ENCODE measurements at places on chromosomes 3 and 15. TPM values are rescaled to one million over a fixed set of nuclear protein-coding genes. Genes with fewer than 3 reads are reported as not detected.

- no peak for DNase-seq
Measured at GRCh38 chr3:106047221-106047620, 178.4 kb upstream of the CBLB start.

The CXCR6 gene
- total RNA-seq, result not detected

- no peak for DNase-seq
Measured at GRCh38 chr15:76951220-76951619, 19.7 kb downstream of the RCN2 start.

The PRR20G gene
- total RNA-seq, result not detected

DNA sequence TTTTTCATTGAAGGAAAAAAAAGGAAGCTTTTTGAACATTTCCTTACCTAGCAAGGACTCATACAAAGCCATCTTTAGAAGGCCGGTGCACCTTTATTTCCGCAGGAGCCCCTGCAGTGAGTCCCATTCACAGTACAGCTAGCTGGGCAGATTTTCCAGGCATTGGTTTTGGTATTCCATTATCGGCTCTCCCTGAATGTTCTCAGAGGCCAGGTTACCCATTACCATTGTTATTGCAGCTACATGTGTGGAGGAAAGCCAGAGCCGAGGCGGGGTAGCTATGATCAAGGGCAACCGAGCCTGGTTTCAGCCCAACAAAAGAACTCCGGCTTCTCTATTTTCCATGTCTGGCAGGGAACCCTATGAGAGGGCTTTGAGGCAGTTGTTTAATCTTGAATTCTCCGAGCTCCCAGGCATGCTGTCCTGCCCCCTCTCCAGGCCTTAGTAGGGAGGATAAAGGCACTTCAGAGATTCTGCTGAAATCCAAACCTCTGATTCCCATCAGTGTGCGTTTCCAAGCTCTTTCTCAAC lies 100.3 kb downstream of the LRRK1 start:
- no peak for DNase-seq

The GOLGA8M gene
- 0.71 TPM for total RNA-seq

DNA sequence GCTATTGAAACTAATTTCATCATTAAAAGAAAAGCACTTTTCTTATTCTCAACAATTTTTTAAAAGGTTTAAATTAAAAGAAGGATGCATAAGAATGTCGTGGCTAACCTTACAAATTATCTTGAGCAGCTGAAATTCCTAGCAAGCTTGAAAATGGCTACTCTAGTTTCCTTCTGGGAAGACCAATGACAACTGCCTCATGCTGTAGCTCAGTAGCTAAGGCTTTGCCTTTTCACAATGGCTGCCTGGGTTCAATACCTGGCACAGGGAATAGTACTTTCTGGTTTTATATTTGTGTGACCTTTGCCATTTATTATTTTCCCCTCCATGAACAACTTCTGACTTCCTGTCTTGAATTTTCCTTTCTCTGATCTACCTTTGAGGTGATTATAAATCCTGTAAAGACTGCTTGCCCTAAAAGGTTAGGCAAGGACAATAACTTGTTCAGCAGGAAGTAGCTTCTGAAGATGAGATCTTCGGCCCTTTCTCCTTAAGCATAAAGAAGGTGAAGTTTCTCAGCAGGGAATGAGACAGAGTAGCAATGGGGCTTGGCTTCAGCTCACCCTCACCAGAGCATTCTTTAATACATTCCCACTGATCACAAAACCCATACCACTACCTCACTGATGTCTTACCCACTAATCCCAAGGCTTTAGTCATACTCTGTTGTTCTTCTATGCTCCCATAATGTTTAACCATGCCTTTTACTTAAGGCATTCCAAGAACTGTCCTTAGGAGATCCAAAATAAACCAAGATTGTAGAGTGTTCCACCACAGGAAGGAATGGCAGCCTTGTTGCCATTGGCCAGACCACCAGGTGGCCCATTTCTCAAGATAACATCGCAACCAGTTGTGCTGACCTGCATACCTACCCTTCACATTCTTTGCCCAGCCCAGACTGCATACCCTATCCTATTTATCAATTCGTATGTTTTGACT lies 276.8 kb downstream of the ULK4 start:
- DNase-seq, result no peak

The TRIM71 gene
- 0.11 TPM for total RNA-seq

GRCh38 chr15:76967067-76967466 lies 27.9 kb upstream of the PSTPIP1 start:
- no peak for DNase-seq

- DNase-seq, result no peak
Measured at GRCh38 chr15:60219866-60220265, 177.9 kb downstream of the ANXA2 start.

GRCh38 chr3:124833710-124834332 lies 53.3 kb downstream of the ITGB5 start:
- DNase-seq, result no peak

DNA sequence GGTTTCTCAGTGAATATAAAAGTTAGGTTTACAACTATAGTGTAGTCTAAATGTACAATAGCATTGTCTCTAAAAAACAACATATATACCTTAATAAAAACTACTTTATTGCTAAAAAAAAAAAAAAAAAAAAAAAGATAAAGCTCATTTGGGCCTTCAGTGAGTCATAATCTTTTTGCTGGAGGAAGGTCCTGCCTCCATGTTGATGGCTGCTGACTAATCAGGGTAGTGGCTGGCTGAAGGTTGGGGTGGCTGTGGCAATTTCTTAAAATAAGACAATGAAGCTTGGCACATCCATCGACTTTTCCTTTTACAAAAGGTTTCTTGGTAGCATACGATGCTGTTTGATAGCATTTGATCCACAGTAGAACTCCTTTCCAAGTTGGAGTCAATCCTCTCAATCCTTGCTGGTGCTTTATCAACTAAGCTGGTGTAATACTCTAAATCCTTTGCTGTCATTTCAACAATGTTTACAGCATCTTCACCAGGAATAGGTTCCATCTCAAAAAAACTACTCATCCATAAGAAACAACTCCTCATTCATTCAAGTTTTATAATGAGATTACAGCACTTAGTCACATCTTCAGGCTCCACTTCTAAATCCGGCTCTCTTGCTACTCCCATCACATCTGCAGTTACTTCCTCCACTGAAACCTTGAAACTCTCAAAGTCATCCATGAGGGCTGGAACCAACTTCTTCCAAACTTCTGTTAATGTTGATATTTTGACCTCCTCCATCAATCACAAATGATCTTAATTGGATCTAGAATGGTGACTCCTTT lies 13.3 kb downstream of the ZNF280D start:
- no peak for DNase-seq

DNA sequence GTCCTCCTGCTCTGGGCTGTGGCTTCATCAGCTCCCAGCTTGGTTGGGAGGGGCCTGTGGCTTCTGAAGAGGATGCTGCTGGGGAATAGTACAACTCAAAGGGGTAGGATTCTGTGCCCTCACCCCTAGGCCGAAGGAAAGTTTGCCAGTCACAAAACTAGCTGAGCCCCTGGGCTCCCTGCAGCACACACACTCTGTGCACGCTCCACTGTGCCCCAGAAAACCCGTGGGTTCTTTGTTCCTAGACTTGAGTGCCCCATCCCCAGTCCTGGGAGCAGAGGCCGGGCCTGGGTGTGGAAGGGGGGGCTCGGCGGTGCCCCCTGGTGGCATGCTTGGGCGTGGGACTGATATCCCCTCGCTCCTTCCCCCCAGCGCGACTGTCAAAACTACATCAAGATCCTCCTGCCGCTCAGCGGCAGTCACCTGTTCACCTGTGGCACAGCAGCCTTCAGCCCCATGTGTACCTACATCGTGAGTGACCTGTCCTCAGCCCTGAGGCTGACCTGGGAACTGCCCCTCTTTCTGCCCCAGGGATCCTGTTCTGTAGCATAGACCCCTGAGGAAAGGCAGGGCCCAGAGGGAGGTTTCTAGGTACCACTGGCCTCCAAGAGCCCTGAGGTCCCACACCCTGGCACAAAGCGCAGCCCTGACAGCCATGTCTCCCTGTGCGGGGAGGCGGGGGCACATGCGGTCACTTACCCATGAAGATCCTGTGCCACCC lies 14.2 kb downstream of the CIB1 start:
- DNase-seq, result no peak

The HHLA2 gene
- total RNA-seq, result not detected

GRCh38 chr3:106176734-106177133 lies 307.9 kb upstream of the CBLB start:
- DNase-seq, result no peak

GRCh38 chr3:195207056-195207455 lies 63.9 kb downstream of the XXYLT1 start:
- DNase-seq, result no peak

GRCh38 chr3:160099834-160100233 lies 111.2 kb downstream of the IL12A start:
- DNase-seq, result no peak

DNA sequence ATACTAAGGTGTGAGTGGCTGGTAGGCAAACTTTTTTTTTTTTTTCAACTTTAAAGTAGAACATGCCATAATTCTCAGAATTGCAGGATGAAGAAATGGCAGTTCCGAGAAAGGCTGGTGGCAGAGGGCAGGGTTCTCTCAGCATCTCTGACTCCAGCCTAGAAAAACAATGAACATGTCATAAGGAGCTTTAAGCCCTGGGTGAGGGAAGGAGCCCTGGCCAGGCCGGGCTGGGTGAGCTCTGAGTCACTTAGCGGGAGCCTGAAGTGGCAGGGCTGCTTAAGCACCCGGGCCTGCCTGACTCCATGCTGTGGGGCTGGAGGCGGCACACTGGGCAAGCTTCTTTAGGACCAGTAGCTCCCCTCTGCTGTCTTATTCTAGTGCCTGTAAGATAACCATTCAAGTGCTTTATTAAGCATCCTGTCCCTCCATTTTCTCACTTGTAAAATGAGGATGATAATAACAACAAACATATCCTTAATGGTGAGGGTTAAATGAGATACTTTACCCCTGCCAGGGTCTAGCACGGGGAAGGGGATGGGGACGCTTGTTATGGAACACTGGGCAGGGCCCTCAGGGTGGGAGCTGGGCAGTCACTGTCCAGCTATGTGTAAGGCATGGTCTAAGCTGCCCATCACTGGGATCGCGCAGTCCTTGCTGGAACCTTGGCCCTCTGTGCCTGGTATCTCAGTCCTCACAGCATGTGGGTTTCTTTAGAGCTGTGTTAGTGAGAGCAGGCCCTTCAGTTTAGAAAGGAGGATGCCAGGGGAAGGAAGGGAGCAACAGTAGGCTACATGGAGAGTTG lies 18.4 kb downstream of the SMAD6 start:
- DNase-seq, result no peak

DNA sequence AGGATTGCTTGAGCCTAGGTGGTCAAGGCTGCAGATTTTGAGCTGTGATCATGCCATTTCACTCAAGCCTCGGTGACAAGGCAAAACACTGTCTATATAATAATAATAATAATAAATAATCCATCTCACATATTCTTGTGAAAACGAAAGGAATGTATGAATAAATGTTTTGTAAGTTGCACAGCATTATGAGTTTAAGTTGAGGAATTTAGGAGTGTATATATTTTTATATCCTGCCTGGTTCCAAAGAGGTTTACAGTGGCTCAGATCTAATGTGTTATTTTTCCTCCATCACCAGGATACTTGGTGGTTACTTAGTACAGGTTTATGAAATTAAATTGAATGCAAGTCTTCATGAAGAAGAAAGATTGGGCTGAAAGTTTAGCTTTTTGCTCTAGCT lies 77.2 kb downstream of the ATG7 start:
- DNase-seq, result no peak

DNA sequence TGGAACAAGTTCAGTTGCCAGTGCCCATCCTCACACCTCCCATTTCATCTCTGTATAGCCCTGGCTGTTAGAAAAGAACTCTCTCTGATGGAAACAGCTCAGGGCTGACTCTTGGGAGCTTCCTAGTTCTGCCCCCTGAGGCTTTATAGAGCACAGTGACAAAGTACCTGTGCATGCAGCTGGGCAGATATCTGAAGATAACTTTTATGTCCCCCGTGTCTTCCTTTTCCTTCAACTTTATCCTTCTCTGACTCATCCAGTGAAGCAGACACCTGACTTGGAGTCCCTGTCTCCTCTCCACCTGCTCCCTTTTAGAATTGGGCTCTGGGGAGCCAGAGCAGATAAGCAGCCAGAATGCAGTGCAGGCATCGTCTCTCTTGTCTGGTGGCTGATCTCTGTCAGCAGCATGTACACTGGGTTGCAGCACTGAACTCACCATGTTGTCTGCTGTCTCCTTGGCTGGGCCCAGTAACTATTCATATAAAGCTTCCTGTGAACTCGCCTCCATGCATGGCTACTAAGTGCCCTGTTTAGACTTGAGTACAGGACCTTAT lies 53.9 kb upstream of the PLXNA1 start:
- no peak for DNase-seq

The CD86 gene
- total RNA-seq, result 17.1 TPM

- no peak for DNase-seq
Measured at GRCh38 chr3:107112356-107112755, 264.9 kb upstream of the CCDC54 start.

- no peak for DNase-seq
Measured at GRCh38 chr3:117735481-117736101, 1026.0 kb downstream of the TUSC7 start.

- DNase-seq, result no peak
Measured at GRCh38 chr15:98676586-98677270, 28.4 kb downstream of the IGF1R start.

GRCh38 chr3:183298701-183299153 lies 45.7 kb downstream of the B3GNT5 start:
- peak; percentile 75 for DNase-seq

The HIGD2B gene
- total RNA-seq, result not detected

- no peak for DNase-seq
Measured at GRCh38 chr3:72120039-72120438, 335.1 kb upstream of the PROK2 start.

The CDCP1 gene
- 0.42 TPM for total RNA-seq

The LSMEM2 gene
- not detected for total RNA-seq

DNA sequence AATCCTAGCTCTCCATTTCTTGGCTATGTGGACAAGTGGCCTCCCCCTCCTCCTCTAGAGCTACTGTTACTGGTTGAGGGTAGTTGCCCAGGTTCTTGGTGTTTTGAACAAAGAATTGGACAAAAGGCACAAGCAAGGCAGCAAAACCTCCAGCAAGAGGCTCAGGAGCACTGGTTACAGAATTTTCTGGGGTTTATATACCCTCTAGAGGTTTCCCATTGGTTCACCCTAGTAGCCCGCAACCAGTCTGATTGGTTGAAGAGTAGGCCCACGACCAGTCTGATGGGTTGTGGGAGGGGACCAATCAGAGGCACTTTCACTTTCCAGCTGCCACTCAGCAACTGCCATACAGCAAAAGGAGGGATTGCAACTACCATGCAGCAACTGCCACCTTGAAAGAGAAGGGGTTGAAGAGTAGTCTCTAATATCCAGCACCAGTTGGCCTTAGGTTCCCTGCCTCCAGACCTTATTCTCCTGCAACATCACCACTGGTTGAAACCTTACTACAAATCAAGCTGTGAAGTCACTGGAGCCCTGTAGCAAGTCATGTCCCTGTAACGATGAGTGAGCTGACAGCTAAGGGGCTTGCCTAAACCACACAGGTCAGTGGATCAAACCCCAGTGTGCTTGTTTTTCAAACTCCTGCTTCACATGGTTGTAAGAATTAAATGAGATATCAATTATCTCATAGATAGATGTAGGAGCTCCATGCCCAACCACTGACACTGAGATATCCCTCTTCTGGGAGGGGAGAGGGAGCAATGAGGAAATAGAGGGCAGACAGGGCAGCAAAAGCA lies 2.9 kb upstream of the C15orf39 start:
- DNase-seq, result no peak

- no peak for DNase-seq
Measured at GRCh38 chr15:31503256-31503655, 176.6 kb downstream of the KLF13 start.
